Esophagus muscularis mucosa (tissue), 4 donors: ENCODE measurements at places on chromosomes 2 and 18. TPM values are rescaled to one million over a fixed set of nuclear protein-coding genes. Genes with fewer than 3 reads are reported as not detected.

DNA sequence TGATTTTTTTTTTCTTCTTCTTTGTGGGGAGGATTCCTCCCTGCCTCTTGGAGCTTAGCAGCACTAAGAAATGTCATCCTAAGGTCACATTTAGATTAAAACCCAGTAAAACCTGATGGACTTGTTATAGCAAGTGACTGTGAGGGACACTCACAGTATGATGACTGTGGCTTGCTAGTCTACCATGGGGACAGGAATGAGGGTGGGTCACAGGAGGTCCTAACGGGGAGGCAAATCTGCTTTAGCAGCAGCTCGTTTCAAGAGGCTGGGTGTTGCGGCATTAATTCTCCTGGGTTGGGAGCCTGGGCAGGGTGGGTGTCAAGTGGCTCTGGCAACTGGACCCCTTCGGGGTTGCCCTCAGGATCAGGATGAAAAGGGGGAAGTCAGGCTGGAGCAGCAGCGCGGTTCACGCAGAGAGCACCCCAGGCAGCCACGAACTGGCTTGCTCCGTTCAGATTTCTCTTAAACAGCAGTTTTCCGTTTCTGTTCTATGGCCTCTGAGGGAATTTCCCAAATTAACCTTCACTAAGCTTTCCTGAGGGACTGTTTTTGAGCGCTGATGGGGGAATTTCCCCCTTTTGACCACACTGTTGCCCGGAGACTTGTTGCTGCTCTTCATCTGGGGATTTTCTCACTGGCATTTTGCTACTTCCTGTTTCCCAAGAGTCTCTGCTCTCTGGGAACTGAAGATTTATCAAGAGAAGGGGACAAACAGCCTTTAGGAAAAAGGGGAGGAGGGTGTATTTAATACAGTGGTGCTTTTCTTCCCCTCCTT is 59.8 kb upstream of the PELI1 start:
- no peak for DNase-seq
- H3K36me3 ChIP-seq, result no peaks in the 10 kb centered on the region
- H3K27ac ChIP-seq, result peak overlapping the region; percentile 86
- H3K4me1 ChIP-seq, result peaks cover 47% of the 10 kb centered on the region

The UGT1A8 gene
- not detected for total RNA-seq

The TDRD15 gene
- total RNA-seq, result not detected

GRCh38 chr2:19033240-19033639 is 325.2 kb downstream of the OSR1 start:
- DNase-seq, result no peak
- no peak overlapping the region for H3K27ac ChIP-seq
- H3K36me3 ChIP-seq, result no peaks in the 10 kb centered on the region
- H3K4me3 ChIP-seq, result no peak overlapping the region
- no peaks in the 10 kb centered on the region for H3K27me3 ChIP-seq

The CCL20 gene
- total RNA-seq, result not detected

- H3K36me3 ChIP-seq, result no peaks in the 10 kb centered on the region
- no peak for DNase-seq
- H3K4me1 ChIP-seq, result no peaks in the 10 kb centered on the region
- no peak overlapping the region for H3K4me3 ChIP-seq
- H3K27me3 ChIP-seq, result no peaks in the 10 kb centered on the region
These were observed 312.4 kb downstream of the METTL4 start for GRCh38 chr18:2258954-2259353.

The ALPP gene
- total RNA-seq, result not detected

- no peaks in the 10 kb centered on the region for H3K4me1 ChIP-seq
- DNase-seq, result peak; percentile 60
- no peaks in the 10 kb centered on the region for H3K27me3 ChIP-seq
These were observed 17.5 kb upstream of the IL36G start for GRCh38 chr2:112960230-112960825.

GRCh38 chr18:31657823-31658669 is 26.3 kb downstream of the B4GALT6 start:
- H3K4me3 ChIP-seq, result no peak overlapping the region
- H3K27ac ChIP-seq, result no peak overlapping the region
- H3K36me3 ChIP-seq, result no peaks in the 10 kb centered on the region

The SLC66A3 gene
- 63.5 TPM for total RNA-seq

DNA sequence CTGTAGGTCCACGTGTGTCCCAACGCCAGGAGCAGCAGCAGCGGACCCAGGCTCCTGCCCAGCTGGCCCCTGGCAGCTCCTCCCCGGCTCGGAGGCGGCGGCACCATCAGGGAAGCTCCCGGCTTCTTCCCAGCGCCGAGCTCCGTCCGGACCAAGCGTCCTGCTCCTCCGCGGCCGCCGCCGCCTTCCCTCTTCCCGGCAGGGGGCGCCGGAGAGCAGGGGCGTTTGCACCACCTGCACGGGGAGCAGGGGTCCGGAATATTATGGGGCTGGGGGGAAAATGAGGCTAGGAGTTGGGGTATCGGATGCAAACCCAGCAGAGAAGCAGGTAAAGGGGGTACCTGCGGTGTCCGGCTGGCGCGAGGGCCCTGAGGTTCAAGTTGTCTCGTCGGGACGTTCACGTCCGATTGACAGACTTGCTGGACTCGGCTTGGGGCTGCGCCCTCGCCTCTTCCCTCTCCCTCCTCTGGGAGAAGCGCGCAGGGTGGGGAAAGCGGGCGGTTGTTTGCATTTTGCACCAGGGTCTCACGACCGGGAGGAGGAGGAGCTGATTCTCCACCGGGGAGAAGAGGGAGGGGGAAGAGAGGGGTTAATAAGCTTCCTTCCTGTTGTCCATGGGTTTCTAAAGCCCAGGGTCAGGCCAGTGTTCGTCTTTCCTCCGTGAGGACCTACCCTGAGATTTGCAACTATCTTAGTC is at the start of gene CCBE1:
TSS of gene CCBE1 (minus strand) at position 188 of the 697 bp plus-strand sequence.
- peak within 1 kb of the TSS; percentile 64 for H3K4me3 ChIP-seq
- DNase-seq, result no peak
- H3K27me3 ChIP-seq, result no peaks in the 10 kb centered on the region
- H3K36me3 ChIP-seq, result no peaks in the 10 kb centered on the region
- peaks cover 46% of the 10 kb centered on the region for H3K4me1 ChIP-seq

GRCh38 chr2:29246383-29247300 is 131.4 kb downstream of the CLIP4 start:
- no peaks in the 10 kb centered on the region for H3K27me3 ChIP-seq
- no peak overlapping the region for H3K27ac ChIP-seq

The PLCL1 gene
- total RNA-seq, result 79.3 TPM

DNA sequence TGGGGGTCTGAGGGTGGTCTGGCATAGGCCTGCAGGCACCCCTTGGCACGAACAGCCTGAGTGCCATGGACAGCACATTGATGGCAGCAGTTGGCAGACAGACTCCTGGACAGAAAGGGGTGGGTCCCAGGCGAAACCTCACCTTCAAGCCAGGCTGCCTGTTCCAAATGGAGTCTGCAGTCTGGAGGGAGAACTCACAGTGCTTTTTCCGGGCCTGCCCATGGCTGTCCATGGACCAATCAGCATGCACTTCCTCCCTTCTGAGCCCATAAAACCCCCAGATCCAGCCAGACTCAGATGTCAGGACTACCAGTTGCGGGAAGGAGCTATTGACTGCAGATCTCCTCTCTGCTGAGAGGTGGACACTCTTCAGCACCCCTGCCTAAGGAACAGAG is 694.6 kb upstream of the ACVR2A start:
- no peak for DNase-seq
- no peak overlapping the region for H3K27ac ChIP-seq
- no peaks in the 10 kb centered on the region for H3K36me3 ChIP-seq
- no peaks in the 10 kb centered on the region for H3K27me3 ChIP-seq
- no peak overlapping the region for H3K4me3 ChIP-seq

The CDKL4 gene
- total RNA-seq, result 3.7 TPM

DNA sequence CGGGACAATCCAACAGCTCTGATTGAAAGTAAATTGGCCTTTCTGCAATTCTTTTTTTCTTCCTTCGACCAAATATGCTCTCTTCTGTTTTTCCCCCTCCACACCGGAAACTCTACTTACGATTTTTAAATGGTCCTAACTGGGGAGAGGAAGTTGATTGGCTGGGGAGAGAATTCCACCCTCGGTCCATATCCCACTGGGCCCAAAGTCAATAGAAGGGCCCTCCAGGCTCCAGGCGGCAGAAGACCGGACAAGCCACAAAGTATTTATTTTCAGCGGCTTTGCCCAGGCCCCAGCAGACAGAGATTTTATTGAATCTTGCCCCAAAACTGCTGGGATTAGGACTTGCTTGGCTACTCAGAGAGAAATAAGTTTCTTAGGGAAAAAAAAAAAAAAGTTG is 37.1 kb upstream of the SMAD7 start:
- H3K4me1 ChIP-seq, result peaks cover 25% of the 10 kb centered on the region
- H3K27me3 ChIP-seq, result no peaks in the 10 kb centered on the region
- no peak for DNase-seq
- no peaks in the 10 kb centered on the region for H3K36me3 ChIP-seq
- no peak overlapping the region for H3K4me3 ChIP-seq

The MROH2A gene
- not detected for total RNA-seq

The FIGN gene
- total RNA-seq, result 5.8 TPM

DNA sequence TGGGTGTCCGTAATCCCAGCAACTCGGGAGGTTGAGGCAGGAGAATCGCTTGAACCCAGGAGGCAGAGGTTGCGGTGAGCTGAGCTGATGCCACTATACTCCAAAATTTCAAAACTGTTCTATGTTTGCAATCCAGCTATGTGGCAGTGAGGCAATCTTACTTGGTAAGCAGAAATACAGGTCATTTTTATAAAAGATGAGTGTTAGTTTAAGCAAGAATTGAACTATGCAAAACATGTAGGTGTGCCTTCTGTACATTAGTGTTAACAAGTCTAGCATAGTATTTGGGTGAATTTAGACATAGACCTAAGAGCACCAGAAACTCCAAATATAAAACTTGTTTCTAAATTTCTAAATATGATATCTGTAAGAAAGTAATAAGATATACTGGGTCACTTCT is 7.2 kb downstream of the DSC1 start:
- DNase-seq, result no peak
- H3K27ac ChIP-seq, result no peak overlapping the region
- H3K4me3 ChIP-seq, result no peak overlapping the region
- no peaks in the 10 kb centered on the region for H3K36me3 ChIP-seq
- no peaks in the 10 kb centered on the region for H3K27me3 ChIP-seq
- no peaks in the 10 kb centered on the region for H3K4me1 ChIP-seq

The PROKR1 gene
- total RNA-seq, result not detected

GRCh38 chr18:62586781-62587487 is 64.1 kb downstream of the ZCCHC2 start:
- no peaks in the 10 kb centered on the region for H3K27me3 ChIP-seq
- peak; percentile 47 for DNase-seq
- H3K4me1 ChIP-seq, result peaks cover 16% of the 10 kb centered on the region
- H3K27ac ChIP-seq, result no peak overlapping the region
- no peaks in the 10 kb centered on the region for H3K36me3 ChIP-seq
- no peak overlapping the region for H3K4me3 ChIP-seq
